ENCODE measurements at places on chromosomes 2 and 18.

DNA sequence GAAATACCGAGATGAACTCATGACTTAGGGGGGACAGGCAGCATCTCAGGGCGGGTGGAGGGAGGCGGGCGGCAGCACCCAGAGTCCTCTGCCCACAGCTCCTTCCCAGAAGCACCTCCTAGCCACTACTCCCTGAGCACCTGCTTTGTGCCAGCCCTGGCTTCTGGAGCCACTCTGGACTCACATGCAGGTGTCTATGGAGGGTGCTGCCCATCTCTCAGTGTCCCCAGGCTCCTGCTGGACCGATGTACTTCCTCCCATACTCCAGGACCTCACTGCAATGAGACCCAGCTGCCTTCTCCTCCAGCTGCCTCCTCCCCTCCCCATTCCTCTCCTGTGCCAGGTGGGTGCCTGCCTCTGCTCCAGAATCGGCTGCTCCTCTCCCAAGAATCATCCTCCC is 22.1 kb upstream of the OTOS start:
- DNase-seq: no peak

GRCh38 chr2:98461498-98462049 is 16.9 kb downstream of the INPP4A start:
- no peak for DNase-seq

DNA sequence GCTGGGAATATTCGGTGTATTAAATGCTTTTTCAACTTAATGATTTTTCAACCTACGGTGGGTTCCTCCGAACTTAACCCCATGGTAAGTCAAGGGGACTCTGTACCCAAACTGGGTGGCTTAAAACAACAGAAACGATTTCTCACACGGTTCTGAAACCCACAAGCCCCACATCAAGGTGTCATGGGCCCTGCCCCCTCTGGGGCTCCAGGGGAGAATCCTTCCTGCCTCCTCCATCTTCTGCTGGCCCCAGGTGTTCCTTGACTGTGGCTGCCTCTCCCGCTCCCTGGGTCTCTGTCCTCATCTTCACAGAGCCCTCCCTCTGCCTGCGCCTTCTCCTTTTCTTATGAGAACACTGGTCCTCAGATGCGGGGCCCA is 301.3 kb upstream of the SALL3 start:
- DNase-seq: no peak

GRCh38 chr2:160651416-160652200 is 158.0 kb upstream of the RBMS1 start:
- DNase-seq: no peak

DNA sequence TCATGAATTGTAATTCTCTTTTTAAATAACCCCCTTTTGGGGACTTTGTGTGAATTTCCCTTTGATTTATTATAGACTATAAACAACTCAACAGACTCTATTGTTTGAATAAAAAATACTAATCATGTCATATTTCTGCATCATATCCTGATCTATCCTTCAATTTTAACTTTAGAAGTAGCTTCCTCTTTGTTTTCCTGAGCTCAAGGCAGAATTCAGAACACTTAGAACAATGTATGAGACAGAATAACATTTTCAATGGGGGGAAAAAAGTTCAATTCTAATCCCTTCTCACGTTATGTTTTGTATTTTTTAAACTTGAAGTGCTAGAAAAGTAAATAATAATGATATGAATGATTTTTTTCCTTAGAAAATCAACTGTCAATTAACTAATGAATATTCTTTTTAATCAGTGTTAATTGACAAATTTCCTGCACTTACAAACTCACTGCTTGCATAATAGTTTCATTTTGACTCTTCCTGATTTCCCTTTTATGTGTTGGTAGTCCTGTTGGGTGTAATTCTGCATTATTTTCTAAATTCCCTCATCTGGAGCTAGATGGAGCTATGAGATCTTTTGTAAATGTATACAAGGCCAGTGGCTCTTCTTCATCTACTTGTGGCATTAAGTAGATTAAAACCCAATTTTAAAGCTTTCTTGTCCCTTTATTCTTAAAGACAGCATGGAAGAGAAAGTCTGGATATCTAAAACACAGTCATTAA is 326.1 kb downstream of the PARD3B start:
- peak; percentile 44 for DNase-seq

DNA sequence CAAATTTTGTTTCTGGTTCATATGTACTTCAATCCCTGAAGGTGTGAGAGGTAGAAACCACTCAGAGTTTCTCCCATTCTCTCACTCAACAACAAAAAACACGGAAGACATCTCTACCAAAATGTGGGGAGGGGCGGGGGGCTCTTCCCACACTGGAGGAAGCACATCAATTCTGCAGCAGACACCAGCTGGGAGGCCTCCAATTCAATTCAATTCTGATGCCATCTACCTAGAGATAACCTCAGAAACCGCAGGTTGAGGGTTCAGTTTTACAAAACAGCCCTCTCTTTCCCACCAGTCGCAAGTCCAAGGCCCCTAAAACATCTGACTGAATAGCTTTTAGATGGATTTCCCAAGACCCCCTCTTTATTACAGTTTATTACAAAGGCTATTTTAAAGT is 7.0 kb upstream of the MCFD2 start:
- no peak for DNase-seq

GRCh38 chr2:2856723-2857415 is 520.7 kb downstream of the EIPR1 start:
- no peak for DNase-seq

GRCh38 chr18:13548966-13549879 is 177.1 kb downstream of the FAM210A start:
- no peak for DNase-seq

DNA sequence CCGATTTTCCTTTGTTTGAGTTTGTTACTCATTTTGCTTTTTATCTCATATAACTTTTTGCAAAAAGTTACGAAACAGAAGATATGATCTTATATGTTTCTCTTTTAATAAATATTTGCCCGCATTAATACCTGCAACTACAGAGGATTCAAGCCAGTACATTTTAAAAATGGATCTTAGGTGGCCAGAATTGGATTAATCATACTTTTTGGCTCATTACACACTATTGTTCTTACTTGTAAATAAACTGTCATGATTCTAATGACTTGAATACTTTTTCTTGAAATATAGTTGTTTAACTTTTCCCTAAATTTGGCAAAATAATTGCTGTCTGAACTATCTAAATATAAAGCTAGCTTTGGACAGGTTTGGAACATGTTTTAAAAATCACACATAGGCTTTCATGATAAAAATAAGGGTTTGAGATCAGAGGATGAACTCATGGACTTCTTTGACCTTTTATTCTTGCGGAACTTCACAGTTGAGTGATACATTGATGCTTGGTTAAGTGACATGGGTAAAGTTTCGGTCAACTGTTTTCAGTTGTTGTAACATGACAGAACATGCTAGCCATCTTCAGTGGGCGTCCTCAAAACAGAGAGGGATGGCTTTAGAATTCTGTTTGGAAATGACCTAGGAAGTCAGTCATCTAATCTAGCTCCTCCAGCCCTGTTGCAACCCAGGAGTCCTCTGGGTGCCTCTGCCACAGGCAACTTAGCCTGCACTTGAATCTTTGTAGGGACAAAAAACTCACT is 44.5 kb downstream of the LTBP1 start:
- no peak for DNase-seq

- no peak for DNase-seq
These were observed 750.0 kb upstream of the ID2 start for GRCh38 chr2:7931808-7932207.

DNA sequence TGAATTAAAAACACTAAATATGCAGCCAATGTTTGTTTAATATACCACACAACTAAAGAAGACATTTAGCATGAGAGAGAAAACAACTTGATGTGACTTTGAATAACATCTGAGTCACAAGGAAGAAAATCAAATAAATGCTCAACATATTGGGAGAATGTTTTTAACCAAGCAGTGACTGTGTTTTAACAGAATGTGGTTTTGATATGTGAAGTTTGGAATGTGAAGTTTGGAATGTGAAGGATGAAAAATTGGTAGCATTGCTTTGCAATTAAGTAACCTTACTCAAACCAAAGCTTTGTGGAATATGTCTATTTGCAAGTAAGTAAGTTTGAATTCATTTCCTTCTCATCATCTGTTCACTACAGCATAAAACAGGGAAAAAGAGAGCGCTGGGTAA is 128.2 kb upstream of the DNAJC10 start:
- DNase-seq: no peak

- no peak for DNase-seq
These were observed 112.5 kb upstream of the NFATC1 start for GRCh38 chr18:79283131-79283810.

- no peak for DNase-seq
These were observed 3.1 kb downstream of the SPEG start for GRCh38 chr2:219437690-219438206.

DNA sequence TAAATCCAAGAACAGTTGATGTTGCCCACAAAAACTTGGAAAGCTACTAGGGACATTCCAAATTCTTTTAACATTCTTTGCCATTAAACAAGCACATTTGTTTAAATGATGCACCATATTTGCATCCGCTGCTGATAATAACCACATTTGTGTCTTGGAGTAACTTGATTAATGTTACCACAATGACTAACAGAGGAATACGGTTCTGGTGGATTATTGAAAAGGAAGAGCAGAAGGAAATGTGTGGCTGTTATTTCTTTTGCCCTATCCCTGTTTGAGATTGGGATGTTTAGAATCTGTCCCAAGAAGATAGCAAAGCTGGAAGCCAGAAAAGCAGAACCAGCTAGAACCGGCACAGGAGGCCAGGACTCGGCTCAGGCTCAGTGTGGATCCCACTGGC is 39.2 kb upstream of the RASGRP3 start:
- DNase-seq: no peak

GRCh38 chr18:54052732-54053429 is 171.6 kb downstream of the MBD2 start:
- no peak for DNase-seq

DNA sequence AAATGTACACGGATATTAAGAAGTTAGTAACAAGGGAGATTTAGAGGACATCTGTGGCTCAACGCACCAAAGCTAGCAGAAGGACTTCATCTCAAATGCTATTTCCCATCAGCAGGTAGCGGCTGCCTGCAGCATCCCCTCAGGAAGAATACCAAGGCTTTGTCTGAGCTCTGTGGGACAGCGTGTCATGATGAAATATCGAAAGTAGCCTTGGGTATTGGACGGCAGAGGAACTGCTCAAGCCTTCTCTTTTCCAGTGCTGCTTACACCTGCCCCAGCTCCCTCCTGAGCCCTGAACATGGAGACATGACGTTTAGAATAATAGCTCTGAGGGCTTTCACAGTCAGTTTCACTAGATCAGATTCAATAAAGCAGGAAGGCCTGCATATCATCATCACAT is 241.6 kb downstream of the SUCLG1 start:
- DNase-seq: no peak

GRCh38 chr18:59466980-59467379 is 107.9 kb upstream of the LMAN1 start:
- no peak for DNase-seq

DNA sequence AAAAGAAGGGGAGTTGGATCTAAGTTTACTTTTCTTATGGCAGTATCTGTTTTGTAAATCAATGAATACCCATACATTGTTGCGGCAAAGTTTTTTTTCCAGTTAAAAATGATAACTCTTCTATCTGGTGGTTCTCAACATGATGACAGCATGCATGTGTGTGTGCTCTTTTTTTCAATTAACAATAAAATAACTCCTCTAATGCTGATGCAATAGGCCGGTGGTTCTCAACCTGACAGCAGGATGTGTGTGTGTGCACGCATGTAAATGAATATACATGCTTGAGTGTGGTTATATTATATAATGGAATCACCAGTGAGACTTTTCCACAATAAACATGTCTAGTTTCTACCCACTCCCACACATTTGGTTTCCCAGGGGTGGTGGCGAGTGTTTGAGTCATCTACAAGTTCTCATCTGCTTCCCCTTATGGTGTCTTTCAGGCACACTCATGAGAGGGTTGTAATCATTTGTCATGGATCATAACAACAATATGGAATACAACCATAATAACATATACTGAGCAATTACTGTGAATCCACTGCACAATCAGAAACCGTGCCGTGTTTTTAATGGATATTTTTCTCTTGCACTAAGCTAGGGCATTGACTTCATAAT is 31.2 kb downstream of the PARD3B start:
- no peak for DNase-seq

DNA sequence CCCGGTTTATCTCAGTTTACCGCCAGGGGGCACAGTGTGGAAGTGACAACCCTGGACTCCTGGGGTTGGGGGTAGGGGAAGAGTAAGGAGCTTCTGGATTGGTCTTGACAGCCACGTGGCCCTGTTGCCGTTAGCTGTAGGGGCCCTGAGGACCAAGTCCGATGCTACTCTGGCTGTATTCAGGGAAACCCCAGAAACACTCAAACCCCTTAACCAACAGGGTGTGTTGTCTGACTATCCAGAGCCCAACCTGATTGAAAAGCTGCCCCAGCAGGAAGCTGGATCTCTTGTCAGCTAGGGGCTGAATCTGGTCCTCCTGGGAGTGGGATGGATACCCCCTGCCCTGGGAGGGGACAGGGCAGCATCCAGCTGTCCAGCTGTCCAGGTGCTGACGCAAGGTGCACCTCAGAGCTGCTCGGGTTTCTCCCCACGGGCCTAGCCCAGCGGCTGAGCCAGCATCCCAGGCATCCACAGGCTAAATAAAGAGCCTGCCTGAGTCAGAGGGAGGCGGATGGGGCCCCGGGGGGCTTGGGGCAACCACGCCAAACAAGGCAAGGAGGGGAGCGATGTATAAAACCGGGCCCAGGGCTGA is 3.1 kb upstream of the GMPPA start:
- DNase-seq: peak; percentile 78

DNA sequence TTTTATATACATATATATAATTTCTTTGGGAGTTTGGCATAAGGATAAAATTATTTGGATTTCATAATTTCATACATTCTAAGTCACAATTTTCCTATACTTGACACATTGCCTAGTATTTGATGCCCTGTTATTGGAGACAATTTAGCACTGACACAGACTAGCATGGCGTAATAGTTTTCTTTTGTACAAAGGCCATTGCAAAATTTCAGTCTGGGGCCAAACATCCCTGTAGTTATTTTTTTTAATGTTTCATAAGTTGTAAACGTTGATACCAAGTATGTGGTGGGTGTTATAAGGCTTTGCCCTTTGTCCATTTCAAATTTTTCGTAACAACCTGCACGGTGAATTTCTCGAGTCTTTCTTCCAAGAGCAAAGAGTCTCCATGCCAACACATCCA is 95.7 kb upstream of the NRP2 start:
- no peak for DNase-seq

DNA sequence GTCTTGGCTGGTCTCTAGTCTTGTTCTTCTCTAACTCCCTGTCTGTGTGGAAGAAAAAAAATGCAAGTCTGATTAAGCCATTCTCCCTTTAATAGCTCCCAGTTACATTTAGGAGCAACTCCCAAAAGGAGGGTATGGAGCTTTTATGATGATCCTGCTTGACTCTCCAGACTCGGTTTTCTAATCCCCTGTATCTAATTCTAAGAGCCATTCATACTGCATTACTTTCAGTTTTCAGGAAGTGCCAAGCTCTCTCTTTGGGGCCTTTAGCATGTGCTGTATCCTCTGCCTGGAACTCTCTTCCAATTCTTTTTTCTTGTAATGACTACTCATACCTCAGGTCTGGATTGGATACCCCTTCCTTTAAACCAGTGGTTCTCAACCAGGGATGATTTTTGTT is 219.7 kb upstream of the SPRED2 start:
- DNase-seq: no peak
